ENCODE measurements at places on chromosomes 3 and 15.

- no peak for DNase-seq
Observed at GRCh38 chr15:94193906-94194305, 37.5 kb upstream of the MCTP2 start.

DNA sequence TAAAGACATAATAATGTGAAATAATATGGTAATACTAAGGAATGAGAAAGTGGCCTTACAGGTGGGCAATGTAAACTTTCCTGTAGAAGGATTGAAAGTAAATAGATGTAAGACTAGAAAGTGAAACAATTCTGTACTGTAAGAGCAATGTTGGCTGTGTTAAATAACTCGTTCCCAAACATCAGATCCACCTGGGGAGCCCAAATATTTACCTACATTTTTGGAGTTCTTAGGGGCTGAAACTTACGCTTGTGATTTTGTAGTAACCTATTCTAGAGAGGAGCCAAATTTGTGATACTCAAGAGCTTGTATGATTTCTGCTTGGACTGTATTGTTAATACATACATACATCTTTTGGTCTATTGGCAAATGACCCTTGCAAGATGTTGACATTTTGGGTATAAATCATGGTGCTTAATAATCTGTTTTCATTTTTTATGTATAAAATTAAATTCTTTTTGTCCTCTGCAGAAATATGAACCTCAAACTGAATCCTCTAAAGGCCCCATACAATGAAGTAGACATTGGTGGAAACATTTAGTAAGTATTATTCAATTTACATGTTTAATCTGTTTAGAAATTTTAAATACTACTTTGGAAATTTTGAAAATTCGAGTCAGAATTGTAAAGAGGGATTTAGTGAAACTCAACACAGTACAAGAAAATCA is 8.5 kb upstream of the CHD2 start:
- no peak for DNase-seq

DNA sequence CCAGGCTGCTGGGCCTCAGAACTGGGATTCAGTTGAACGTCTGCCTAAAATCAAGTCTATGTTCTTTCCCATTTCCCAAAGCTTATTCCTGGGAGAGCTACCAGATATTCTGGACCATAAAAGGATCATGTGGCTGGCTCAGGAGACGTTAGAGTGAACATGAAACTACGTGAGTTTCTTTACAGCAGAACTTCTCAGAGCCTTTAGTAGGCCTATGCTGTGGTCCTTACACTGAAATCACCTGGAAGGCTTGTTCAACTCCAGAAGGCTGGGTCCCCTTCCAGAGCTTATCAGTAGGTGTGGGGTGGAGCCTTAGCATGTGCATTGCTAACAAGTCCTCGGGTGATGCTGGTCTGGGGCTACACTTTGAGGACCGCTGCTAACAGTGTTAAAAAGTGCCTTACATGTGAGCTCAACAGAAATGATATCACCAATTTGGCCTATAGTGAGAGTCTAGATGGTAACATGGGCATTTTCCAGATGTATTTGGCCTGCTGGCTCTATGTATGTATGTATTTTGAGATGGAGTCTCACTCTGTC is 50.7 kb downstream of the LMCD1 start:
- DNase-seq = no peak

DNA sequence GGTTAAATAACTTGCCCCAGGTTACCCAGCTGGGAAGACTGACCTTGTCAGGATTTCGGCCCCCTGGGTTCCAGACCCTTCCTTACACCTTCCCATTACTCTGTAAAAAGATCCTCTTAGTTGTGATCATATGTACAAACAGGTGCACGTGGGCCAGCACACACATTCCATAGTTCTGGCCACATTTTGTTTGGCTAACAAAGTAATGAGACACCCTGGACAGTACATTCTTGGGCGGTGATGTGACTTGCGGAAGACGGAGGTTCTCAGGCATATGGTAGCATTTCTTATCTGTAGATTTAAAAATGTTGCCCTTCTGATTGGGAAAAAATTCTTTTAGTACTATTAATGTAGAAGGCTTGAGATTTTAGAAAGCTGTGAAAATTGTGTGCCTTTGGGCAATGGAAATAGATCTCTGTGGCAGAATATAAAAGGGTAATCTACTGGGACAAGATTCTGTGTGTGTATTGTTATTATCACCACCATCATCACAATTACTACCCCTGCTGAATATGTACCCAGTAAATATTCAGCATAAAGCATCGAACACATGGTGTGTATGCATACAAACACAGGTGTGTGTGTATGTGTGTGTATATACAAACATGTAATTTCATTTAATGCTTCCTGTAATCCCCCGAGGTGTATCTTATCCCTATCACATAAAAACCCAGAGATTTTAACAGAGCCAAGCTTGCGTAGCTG is 205.4 kb upstream of the UBE2E1 start:
- no peak for DNase-seq

GRCh38 chr15:85800478-85801123 is 5.9 kb upstream of the KLHL25 start:
- DNase-seq = peak; percentile 33

GRCh38 chr15:96087180-96087884 is 243.2 kb upstream of the NR2F2 start:
- DNase-seq = no peak

- DNase-seq = no peak
Observed at GRCh38 chr15:78347586-78348543, 7.7 kb downstream of the CRABP1 start.

GRCh38 chr3:186790261-186790981 is 7.0 kb downstream of the EIF4A2 start:
- peak; percentile 68 for DNase-seq

DNA sequence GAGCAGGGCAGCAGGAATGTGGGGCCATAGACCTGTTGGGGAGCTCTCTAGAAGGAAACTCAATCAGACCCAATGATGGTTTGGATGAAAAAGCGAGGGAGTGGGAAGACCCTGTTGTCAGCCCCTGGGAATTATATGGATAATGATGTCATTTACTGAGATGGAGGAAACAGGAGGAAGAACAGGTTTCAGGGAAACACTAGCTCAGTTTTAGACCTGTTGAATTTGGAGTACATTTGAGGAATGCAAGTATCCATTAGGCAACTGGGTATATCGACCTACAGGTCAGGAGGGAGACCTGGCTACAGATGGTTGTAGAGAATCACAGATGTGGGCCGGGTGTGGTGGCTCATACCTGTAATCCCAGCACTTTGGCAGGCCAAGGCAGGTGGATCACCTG is 266.9 kb upstream of the NR2E3 start:
- no peak for DNase-seq
